ENCODE measurements at places on chromosomes 16 and 17.

DNA sequence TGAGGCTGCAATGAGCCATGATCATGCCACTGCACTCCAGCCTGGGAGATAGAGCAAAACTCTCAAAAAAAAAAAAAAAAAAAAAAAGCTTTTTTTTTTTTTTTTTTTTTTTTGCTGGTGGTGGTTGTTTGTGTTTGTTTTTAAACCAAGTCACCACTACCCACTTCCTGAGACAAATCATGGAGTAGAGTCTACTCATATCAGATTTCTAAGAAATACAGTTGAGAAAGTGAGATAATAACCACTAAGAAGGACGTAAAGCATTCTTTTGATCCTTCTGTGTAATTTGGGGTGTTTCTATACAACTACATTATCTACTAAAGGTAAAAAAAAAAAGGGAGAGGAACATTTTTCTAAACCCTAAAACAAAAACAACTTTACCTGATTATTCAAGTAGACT, 38.0 kb downstream of the AXIN2 start:
- DNase-seq: no peak

- DNase-seq: no peak
These were observed 21.4 kb downstream of the THUMPD1 start for GRCh38 chr16:20720251-20720650.

DNA sequence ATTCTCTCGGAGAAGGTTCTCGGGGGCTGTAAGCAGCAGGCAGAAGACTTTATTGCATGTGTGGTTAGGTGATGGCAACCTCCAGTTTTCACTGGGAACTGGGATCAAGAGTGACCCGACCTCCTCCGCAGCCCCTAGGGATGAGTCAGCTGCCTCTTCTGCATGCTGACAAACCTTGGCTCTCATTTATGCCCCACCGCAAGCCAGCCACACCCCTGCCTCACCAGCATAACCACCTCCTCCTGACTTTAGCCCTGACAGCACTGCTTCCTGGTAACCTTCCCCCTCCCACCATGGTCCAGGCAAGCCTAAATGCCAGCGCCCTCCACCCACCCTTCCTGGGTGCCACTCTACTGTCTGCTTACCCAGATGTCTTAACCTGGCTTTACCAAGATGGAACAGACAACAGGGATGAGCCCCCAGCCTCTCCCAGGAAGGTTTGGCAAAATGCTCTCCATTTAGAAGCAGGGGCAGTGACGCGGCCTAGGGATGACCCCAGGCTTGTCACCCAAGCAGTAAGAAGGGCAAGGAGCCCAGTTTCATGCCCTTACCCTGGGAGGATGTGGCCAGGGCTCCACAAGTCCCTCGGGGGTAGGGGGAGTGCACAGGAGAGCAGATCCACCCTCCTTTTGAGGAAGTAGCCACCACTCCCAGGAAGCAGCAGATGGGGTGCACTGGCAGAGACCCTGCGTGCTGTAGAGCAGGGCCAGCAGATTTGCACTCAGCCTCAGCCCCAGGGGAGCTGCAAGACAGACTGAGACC, 73.5 kb downstream of the GOSR1 start:
- DNase-seq: no peak

- no peak for DNase-seq
These were observed 23.9 kb downstream of the TTYH2 start for GRCh38 chr17:74237321-74237720.

DNA sequence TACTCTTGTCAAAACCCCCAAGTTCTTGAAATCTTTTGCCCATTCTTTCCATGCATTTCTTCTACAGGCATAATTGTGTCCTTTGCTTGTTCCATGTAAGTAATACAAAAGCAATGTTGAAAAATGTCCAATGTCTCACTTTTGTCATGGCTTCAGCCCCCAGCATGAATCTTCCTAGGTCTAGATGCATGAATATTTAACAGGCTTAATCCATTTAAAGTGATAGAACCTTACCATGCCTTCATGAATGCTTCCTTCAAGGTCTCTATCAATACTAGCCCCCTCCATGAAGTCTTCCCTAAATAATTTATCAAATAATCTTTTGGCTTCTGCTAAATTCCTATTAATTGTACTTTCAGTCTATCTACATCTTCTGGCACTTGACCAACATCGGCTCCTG, 46.1 kb upstream of the ANKFY1 start:
- DNase-seq: no peak

GRCh38 chr17:55632236-55632635, 90.4 kb downstream of the TMEM100 start:
- no peak for DNase-seq

- no peak for DNase-seq
These were observed 3.1 kb upstream of the CDH3 start for GRCh38 chr16:68642047-68642435.

DNA sequence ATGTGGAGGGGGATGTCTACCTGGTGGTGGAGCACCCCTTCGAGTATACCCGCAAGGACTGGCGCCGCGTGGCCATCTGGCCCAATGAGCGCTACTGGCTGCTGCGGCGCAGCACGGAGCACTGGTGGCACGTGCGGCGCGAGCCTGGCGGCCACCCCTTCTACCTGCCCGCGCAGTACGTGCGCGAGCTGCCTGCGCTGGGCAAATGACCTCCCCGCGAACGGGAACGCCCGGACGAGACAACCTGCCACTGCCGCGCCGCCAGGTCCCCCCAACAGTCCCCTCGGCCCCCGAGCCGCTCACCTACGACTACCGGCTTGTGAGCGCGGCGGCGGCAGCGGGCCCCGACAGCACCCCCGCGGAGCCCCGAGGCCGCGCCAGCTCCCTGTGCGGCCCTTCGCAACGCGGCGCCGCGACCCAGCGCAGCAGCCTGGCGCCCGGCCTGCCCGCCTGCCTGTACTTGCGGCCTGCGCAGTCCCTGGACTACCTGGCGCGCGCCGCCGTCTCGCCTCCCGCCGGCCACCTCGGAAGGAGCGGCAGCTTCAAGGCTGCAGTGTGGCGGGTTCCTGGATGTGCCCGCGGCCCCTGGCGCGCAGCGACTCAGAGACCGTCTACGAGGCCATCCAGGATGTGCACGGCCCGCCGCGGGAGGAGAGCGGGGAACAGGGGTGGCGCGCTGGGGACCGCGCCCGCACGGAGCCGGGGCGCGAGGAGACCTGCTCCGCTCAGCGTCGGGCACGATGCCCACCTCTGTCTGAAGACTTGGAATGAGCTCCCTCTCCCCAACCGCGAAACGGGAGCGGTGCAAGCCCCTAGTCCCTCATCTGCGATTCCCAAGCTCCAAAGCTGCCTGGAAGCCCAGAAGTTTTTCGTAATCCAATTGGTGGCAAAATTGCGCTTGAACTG, 48.7 kb upstream of the AMZ2 start:
- no peak for DNase-seq

DNA sequence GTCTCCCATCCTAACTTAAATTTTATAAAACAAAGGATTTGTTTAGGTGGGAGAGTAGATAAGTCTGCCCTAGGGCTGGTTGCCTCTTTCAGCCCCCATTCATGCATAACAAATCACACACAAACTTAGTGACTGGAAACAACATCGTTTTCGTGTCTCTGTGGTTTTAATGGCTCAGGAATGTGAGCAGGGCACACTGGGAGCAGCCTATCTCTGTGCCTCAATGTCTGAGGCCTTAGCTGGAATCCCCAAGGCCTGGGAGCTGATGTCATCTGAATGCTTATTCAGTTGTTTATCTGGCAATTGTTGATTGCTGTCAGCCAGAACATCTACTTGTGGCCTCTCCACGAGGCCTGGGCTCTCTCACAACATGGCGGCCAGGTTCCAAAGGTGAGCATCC, 101.9 kb upstream of the HSBP1 start:
- no peak for DNase-seq

GRCh38 chr16:47461598-47462266, 601 bp downstream of the PHKB start:
- DNase-seq: peak; percentile 79

GRCh38 chr16:938136-938535, 32.6 kb downstream of the LMF1 start:
- DNase-seq: no peak

GRCh38 chr17:70848785-70849184, 679.5 kb downstream of the KCNJ2 start:
- DNase-seq: no peak

- peak; percentile 64 for DNase-seq
These were observed 7.3 kb upstream of the GAS7 start for GRCh38 chr17:10205549-10206185.

- no peak for DNase-seq
These were observed 2334.2 kb downstream of the TP53TG3F start for GRCh38 chr16:35793601-35794000.

GRCh38 chr16:14448879-14449278, 181.2 kb downstream of the PARN start:
- DNase-seq: no peak

- DNase-seq: no peak
These were observed 6.2 kb downstream of the CCR7 start for GRCh38 chr17:40558890-40559563.

GRCh38 chr16:50712560-50712898, 19.1 kb downstream of the NOD2 start:
- no peak for DNase-seq

DNA sequence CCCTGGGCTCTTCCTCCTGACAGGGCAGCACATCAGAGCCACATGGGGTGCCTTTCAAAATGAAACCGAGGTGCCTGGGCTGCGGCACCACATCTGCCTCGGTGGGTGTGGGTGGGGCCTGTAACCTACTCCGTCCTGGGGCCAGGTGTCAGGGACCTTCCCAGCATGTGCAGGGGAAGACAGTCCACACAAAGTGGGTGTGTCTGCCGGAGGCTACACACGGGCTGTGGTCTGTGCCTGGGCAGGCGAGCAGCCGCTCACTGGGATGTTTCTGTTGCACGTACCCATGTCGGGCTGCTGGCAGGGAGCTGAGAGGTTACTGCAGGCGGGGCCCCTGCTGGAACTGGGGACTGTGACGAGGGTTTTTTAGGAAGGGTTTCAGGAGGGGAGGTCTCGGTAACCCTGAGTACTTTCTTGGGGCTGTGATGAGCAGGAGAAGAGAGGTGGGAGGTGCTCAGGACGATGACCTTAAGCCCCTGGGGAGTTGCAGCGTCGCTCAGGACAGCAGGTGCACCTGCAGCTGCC, 351.2 kb downstream of the SEC14L1 start:
- no peak for DNase-seq

DNA sequence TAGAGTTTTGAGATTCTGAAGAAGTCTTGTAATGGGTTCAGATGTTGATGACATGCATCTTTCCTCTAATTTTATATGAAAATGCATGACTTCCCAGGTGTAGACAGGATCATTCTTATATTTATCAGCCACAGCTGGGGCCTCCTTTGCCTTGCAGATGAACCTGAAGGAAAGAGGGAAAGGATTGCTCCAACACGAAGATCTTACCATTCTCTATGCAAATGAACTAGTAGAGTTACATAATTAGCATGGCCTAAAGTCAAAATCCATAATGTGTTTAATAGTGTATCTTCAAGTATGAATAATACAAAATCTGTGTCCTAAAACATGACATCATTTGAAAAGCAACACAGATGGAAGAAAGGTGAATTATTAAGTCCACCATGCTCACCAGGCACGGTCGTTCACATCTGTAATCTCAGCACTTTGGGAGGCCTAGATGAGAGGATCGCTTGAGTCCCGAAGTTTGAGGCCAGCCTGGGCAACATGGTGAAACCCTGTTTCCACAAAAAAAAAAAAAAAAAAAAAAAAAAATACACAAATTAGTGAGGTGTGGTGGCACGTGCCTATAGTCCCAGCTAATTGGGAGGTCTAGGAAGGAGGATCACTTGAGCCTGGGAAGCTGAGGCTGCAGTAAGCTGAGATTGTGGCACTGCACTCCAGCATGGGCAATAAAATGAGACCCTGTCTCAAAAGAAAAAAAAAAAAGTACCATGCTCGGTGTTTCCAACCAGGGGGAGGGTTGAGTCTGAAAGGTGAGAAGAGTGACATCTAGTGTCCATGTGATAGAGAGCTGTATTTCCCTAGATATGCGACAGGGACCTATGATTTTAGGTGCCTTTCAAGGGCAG, 6.3 kb downstream of the VWA3A start:
- DNase-seq: no peak

GRCh38 chr16:52912565-52913173, 140.0 kb downstream of the CHD9NB start:
- no peak for DNase-seq

DNA sequence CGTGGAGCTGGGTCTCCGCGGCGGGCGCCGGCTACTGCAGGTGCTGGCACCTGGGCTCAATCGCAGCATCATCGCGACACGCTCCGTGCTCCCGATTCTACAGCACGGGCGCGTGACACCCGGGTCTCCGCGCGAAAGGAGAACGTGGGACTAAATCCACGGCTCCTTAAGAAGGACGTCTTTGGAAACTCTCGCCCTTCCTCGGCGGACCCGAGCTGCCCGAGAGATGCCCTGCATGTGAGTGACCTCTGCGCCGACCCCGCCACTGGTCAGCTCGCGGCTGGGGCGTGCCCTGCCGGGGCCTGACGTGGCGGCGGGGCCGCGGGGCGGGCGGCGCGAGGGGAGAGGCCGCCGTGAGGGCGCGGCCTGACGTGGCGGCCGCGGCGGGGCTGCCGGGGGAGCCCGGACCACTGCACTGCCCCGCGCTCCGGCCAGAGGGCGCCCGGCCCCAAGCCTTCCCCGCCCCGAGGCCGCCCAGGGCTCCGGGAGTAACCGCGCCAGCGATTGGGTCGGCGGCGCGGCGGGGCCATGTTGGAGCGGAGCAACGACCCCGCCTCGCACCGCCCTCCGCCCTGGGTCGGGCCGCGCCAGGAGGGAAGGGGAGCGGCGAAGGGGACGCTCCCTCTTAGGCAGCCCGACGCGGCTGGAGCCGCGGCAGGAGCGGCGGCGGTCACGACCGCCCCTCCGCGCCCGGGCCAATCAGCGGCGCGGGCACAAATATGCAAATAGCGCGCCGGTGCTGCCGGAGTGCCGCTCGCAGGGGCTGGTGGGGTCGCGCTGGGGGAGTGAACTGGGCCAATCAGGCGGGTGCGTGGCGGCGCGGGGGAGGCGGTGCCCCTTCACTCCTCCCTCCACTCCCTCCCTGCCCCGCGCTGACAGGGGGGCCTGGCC, 75.6 kb downstream of the CHD9 start:
- DNase-seq: peak; percentile 96

- DNase-seq: no peak
These were observed 412.0 kb downstream of the HAPSTR1 start for GRCh38 chr16:9503251-9503984.

DNA sequence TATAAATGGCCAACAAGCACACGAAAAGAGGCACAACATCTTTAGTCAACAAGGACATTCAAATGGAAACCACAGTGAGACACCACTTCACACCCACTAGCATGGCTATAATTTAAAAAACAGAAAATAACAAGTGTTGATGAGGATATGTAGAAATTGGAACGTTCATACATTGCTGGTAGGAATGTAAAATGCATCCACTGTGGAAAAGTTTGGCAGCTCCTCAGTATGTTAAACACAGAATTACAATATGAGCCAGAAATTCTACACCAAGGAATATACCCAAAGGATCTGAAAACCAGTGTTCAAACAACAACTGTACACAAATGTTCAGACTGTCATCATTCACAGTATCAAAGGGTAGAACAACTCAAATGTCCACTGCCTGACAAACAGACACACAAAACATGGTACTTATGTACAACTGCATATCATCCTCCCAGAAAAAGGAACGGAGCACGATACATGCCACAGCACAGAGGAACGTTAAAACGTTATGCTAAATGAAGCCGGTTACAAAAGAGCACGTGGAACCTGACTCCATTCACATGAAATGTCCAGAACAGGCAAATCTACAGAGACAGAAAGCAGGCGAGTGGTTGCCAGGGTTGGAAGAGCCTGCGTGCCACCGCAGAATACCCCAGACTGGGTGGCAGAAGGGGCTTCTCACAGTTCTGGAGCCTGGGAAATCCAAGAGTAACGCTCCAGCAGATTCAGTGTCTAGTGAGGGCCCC, 32.8 kb upstream of the METRNL start:
- DNase-seq: no peak
